ENCODE measurements at places on chromosomes 4 and X.

DNA sequence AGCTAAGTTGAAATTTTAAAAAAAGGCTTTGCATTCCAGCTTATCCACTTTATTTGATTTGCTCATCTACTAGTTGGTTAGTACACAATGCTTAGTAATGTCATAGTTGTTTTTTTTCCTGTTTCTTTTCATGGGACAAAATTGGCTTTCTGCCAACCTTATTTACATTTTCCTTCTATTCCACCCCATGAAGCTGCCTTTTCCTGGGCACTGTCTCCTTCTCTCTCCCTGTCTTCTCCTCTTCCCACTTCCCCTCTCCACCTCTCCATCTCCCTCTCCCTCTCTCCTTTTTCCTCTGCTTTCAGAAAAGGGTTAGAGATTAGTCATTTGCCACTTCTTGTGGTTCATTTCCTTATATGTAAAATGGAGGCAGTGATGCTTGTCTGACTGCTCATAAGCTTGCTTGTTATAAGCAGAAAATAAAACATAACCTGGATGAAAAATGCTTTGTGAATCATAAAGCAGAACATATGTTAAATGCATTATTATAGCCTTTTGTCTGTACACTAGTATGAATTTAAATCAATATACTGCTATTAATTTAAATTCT lies 181.9 kb downstream of the CEP135 start:
- no peak for DNase-seq

DNA sequence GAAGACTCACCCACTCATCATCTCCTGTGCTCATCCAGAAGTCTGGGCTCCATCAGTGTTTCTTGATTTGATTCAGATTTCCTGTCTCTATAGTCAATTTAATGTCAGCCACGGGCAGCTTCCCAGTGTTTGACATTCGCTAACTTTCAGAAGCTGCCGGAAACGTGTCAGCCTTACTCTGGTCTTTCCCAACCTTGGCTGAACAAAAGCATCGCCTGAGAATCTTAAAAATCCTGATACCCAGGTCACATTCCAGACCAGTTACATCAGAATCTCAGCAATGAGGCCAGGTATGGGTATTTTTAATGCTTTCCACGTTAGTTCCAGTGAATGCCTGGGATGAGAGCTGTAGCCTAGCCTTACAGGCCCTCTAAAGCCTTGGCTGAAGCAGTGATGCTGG lies 233.8 kb downstream of the FRMPD4 start:
- DNase-seq: no peak

DNA sequence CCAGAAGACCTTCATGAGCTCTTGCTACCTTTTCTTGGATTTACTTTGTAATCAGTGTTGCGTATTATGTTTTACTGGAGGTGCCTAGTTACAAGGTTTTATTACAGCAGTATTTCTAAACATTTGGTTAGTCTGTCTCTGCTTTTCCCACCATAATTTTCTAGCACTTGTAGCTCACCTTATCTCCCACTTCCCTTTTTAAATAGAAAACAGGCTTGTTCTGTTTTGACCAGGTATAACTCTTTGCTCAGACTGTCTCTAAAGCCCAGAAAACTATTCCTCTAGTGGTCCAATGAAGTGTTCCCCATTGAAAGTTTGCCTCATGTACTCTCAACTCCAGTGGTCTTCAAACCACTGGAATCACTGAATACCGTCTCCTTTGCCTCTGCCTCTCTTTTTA lies 43.9 kb downstream of the AFF1 start:
- DNase-seq: no peak

GRCh38 chr4:173153445-173153844 lies 15.2 kb upstream of the GALNT7 start:
- DNase-seq: no peak

DNA sequence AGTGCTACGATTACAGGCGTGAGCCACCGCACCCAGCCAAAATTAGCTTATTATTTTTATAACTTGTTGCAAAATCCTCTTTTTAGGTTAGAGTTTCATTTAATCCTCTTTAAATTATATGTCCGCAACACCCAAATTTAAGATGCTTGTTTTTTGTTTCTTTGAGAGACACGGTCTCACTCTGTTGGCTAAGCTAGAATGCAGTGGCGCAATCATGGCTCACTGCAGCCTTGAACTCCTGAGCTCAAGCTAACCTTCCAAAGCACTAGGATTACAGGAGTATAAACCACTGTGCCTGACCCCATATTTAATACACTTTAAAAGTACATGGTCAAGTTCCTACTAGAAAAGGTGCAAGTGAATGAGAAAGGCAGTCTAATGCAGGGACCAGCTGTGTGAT lies 2.2 kb downstream of the RBBP7 start:
- no peak for DNase-seq

GRCh38 chr4:126451237-126451873 lies 1136.6 kb downstream of the FAT4 start:
- DNase-seq: no peak

- DNase-seq: no peak
These were observed 21.2 kb upstream of the USP9X start for GRCh38 chrX:41064018-41064417.

- DNase-seq: no peak
These were observed 68.2 kb upstream of the GK2 start for GRCh38 chr4:79476196-79476595.

DNA sequence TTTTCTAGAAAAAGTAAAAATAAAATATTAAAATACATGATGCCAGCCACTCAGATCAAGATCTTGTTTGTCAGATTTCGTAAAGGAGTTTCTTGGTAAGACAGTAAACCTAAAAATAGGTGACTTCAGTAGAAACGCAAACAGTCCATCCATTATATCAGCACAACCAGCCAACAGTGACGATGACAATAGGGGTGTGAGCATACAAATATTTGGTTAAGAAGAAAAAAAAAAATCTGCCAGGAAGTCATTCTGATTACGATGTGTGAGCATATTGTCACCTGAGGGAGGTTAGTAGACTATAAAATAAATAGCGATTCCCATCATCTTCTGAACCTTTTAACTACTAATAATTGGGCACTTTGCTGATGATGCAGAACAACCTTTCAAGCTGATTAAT lies 37.6 kb downstream of the SLC7A11 start:
- no peak for DNase-seq

DNA sequence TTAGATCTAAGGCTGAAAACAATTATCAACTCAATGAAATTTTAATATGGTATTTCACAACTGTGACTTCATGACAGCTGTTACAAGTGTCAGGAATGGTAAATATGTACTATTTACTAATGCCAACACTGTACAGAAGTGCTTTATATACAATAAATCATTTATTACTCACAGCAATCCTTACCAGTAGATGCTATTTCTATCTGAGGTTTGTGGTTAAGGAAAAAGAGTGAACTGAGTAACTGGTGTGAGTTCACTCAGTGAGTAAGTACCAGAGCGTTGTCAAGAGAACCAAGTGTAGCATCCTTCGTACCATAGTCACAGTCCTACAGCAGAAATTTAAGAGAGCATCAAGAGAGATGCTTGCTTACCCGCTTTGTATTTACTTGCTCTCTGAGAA lies 23.3 kb downstream of the MTHFD2L start:
- no peak for DNase-seq

- DNase-seq: no peak
These were observed 33.6 kb upstream of the PDGFC start for GRCh38 chr4:157005193-157005592.

GRCh38 chr4:20474119-20474518 lies 222.4 kb downstream of the SLIT2 start:
- DNase-seq: no peak

- no peak for DNase-seq
These were observed 2.1 kb downstream of the NAF1 start for GRCh38 chr4:163164591-163164990.

DNA sequence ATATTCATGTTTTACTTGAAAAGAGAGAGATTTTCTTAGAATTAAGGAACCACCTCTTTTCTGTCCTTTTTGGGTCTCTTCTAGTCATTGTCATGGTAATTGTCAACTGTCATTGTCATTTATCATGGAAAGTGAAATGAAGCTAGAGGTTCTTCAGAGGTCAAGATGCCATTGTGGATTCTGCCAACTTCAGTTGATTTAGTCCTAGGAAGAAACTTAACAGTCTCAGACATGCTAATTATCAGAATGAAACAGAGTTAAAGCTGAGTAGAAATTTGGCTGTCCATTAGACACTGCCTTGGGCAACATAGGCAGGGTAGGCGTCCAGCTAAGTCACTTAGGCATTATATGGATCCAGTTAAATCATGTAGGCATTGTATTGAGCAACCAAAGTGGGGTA lies 796.1 kb upstream of the ADGRL3 start:
- no peak for DNase-seq

DNA sequence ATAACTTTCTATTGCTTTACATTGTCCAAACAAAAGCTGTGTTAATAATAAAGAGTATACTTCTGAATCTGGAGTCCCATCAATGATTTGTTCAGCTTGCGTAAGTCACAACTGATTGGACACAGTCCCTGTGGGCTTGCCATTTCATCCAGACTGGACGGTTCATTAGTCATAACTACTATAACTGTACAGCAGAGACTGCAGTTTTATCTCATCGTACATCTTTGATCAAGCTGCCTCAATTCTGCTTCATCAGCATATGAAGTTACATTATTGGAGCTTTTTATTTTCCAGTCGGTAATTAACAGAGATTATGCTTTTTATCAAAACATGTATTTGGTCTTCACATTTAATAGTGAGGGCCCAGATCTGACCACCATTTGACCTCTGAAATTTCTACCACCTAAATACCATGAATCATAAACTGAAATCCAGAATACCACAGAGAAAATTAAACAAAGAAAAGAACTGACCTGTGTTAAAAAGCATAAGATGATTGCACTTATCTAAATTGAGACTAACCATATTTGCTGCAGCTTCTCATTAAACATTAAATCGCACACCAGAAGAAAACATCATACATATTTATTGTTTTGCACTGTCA lies 12.5 kb upstream of the MAB21L2 start:
- DNase-seq: no peak

DNA sequence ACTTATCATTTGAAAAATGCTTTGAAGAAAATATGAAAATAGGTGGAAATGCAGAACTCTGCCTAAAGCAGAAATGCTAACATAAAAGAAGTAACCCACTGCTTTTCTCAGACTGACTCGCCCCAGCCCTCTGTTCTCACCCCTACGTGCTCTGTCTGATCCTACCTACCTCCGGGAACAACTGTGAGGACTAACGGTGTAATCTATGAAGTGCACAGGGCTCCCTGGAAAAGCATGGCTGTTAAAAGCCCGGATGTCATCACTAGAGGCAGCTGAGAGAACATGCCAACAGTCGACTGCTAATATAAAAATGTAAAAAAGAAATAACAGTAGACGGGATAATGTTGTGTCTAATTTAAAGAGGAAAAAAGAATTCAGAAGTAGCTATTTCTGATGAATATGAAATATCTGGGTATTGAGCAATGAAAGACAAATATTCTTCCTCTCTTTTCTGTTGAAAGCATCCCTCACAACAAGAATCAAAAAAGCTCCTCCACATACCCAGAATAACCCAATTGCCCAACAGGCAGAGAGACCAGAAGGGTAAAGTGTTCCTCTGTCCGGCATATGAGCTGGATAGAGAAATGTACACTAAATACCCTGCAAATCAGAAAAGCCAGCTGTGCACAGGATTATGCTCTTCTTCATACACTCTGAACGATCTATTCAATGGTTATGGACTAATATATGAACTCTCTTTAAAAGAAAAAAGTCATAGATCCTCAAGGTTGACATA lies 130.7 kb downstream of the TSPAN5 start:
- DNase-seq: no peak
